ENCODE measurements at places on chromosomes 5 and 9.

GRCh38 chr9:96331236-96331947 is 29.4 kb upstream of the HSD17B3 start:
- DNase-seq, result no peak

DNA sequence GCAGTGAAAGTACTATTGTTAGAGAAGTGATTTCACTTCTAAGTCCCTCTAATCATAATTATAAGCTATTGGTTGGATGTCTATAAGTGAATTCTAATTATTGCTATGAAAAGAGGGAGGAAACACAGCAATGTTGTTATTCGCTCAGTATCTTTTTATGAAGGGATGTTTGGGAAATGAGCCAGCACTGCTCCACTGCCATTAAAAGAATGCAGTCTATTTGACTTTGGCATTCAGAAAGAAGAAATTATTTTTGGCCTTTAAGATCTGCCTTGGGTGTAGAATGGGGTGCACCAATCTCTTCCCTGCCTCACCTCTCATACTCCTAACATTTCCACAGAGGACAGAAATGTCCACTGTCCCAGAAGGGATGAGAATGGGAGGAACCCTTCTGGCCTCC is 332.0 kb downstream of the SPATA31D1 start:
- DNase-seq, result no peak

- no peak for DNase-seq
Measured at GRCh38 chr9:136544964-136545691, 720 bp downstream of the NOTCH1 start.

DNA sequence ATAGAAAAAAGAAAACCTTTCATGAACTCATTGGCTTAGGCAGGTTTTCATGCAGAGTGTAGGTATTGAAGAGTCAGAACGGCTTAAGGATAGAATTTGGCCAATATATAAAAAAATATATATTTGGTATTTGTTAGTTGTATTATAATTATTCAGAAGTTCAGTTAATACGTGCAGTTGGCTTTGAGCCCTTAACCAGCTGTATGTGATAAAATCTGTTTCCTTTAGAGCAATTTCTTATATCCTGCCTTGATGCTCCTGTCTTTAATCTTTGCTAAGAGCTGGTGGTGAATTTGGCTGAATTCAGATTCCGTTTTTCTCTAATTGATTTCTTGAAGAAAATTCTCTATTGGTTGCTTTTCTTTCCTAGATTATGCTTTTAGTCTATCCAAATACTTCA is 3.7 kb downstream of the ANXA1 start:
- DNase-seq, result no peak

DNA sequence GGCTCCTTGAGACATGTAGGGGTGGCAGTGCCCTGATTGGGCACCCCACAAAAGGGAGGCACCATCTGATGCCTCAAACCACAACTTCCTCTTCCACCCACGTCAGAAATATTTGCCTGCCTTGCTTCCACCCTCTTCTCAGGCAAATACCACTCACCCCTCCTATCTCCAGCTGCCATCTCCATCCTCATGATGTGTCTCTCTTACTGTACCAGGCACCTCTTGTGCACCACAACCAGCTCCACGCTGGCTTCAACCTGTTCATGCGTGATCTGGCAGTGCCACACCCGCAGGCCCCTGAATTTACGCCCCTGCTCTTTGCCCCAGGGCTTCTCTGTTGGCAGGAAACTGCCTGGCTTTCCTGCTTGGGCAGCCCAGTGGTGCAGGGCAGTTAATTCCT is 87.8 kb upstream of the HSPA9 start:
- no peak for DNase-seq

GRCh38 chr9:78601957-78602565 is 305.1 kb downstream of the PSAT1 start:
- no peak for DNase-seq

DNA sequence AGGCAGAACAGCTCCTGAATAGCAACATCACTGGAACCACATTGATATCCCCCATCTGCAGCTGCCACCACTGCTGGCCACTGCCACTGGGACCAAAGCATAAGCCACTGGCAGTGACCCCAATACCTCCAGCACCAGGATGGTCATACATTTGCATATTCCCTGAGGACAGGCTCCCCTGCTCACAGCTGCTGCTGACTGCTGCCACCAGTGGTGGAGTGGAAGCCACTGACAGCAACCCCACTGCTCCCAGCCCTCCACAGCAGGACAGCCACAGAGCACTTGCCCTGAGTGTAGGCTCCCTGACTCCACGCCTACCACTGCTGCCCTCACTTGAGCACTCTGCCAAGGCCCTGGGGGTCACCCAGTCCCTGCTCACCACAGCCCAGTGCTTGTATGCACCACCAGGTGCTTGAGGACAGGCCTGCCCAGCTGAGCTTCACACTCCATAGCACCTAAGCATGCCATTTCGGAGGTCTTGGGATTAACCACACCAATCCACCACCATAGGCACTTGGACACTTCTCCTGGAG is 327.4 kb upstream of the RPS23 start:
- no peak for DNase-seq

DNA sequence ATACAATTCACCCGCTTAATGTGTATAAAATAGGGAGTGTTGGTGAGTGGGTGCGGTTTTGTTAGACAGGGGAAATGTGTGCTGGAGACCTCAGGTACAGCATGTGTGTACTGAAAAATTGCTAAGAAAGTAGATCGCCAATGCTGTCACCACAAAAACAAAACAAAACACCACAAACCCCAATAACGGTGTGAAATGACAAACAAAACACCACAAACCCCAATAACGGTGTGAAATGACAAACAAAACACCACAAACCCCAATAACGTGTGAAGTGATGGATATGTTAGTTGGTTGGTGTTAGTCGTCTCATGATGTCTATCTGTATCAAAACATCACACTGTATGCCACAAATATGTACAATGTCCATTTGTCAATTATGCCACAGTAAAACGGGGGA is 14.2 kb upstream of the GFPT2 start:
- no peak for DNase-seq

- DNase-seq, result no peak
Measured at GRCh38 chr5:314676-315487, 6.6 kb upstream of the AHRR start.

GRCh38 chr9:137029058-137029936 is 1.3 kb upstream of the ABCA2 start:
- DNase-seq, result no peak

DNA sequence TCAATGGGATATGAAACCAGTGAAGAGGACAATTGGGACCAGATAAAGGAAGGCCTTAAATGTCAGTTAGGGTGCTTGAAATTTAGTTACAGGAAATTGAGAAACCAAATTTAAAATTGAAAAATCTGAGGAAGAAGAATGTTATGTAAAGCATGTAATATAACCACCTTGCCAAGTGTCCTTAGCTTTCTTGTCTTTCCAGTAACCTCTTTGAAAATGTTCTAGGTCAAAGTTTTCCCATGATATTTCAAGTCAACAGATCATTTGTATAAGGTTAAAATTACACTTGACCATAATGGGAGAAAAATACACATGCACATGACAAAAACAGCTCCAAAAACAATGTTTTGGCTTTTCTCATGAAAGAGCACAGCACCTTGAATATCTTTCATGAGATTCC is 21.1 kb downstream of the LOX start:
- DNase-seq, result no peak

GRCh38 chr9:78072586-78073199 is 41.1 kb upstream of the GNAQ start:
- DNase-seq, result no peak

GRCh38 chr5:176153741-176154140 is 84.5 kb upstream of the SIMC1 start:
- DNase-seq, result peak; percentile 8

DNA sequence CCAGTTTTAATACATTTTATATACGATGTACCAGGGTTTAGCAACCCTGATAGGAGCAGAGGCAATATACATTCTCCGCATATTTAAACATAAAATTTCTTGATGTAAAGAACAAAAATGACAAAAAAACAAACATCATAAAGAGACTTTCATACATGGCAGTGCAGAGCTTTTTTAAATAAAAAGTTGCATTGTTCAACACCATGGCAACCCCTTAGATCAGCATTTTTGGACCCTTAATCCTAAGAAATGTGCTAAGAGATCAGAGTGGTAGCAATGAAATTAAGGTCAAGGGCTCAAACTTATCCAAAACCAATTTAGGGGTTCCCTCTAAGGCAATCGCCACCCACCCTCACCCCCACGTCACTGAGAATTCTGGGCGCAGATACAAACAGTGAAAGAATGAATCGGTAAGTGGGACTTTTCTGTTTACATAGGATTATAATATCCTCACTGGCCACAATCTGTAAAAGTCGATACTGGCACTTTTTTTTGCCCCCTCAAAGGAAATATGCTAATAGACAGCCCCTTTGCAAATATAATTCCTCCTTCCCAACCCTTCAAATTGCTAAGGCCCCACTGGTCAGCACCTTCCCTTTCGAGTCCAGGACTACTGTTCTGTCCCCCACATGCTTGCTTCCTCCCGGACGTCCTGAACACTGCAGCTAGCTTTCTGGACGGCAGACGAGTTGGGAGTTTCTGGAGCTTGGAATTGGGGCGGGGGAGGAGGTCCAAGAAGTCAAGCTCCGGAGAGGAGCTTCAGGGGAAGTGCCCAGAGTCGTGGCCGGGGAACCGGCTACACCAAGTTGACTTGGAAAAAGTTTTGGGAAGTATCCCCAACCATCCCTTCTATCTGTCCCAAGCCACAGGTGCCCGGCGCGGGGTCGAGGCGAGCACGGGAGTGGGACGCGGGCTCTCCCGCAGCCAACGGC is 2.2 kb downstream of the GAS1 start:
- no peak for DNase-seq

GRCh38 chr9:100099722-100100042 is 639 bp downstream of the INVS start:
- no peak for DNase-seq

- no peak for DNase-seq
Measured at GRCh38 chr5:67813877-67814539, 401.5 kb upstream of the PIK3R1 start.

GRCh38 chr5:125484742-125485641 is 738.6 kb upstream of the ZNF608 start:
- peak; percentile 98 for DNase-seq

DNA sequence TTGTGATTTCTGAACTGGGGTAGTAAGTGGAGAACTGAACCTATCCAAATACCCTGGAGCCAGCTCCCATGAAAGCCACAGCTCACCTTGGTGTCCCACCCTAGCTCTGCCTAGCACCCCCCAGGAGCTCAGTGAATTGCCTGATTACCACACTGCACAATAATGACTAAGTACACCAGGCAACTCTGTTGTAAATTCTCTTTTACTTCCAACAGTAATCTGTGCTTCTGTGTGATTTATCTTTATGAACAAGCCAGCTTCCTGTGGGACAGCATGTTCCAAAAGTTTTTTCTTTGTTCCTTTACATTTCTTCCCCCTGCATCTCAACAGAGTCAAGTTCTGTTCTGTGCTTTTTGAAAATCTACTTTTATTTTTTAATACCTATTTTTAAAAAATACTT is 22.1 kb upstream of the GRPEL2 start:
- no peak for DNase-seq

DNA sequence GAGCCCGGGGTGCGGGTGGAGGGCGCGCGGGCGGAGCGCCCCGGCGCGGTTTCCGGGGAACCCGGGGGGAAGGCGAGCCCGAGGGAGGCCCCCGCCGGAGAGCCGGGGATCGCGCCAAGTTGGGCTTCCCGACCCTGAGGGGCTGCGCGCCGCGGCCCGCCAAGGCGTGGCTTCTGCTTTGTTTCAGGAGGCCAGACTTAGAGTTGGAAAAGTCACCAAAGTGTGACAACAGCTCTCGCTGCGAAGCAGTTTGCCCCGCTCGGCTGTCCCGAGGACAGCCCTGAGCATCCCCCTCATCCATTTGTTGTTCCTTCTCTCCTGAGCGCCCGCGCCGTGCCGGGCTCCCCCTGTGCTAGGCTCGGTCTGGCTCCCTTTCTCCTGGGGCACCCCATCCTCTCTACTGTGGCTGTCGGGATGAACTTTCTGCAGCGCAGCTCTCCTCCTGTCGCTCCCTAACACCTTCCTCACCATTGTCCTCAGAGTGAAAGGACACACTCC is 410 bp downstream of the GLIPR2 start:
- no peak for DNase-seq

DNA sequence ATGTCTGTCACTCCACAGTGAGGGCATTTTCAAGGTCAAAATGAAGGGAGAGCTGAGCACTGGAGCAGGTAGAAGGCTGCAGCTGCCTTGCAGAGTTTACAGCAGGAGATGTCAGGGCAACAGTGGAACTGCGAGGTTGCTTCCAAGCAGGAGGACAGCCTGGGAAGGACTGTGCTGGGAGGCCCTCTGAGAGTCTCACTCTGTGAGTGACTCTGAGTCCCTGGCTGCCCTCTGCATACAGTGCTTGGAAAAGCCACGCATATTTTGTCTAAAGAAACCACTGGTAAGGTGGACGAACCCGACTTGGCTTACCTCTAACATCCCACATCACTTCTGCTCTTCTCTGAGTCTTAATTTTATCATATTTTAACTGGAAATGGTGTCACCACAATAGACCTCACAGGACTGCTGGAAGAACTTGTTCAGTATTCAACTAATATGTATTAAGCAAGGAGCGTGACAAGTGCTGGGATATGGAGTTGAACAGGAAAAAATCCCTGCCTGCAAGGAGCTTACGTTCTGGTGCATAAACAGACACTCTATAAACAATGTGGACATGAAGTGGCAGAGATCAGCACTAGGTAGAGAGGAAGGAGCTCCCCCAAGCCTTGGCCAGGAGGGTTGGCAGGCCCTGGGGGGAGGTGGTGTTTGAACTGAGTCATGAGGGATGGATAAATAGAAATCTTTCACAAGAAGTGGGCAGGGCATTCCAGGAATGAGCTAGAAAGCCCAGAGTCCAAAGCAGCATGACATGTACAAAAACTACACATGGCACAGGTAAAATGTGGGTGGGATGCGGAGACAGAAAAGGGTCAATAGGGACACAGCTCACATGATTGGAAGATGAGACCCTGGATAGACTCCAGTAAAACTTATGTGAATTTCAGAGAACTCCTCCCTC is 64.0 kb upstream of the FOXE1 start:
- no peak for DNase-seq

- no peak for DNase-seq
Measured at GRCh38 chr5:108945094-108945493, 197.4 kb downstream of the FER start.

- no peak for DNase-seq
Measured at GRCh38 chr5:176132471-176133288, 105.5 kb upstream of the SIMC1 start.

DNA sequence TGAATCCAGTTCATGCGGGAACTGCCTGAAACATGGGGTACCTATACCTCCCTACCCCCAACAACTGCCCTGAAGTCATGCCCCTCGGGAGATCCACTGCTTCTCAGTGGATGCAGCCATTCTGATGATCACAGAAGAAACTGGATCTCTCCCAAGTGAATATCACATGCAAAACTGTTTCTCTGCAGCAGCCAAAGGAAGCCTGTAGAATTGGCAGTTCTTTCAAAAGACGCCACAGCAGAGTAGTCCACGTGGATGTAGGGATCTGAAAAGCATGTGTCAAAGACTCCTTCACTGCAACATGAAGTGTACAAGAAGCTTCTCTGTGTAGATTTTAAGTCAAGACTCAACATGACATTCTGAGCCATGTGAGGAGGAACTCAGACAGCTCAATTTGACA is 286.7 kb downstream of the NR3C1 start:
- DNase-seq, result no peak

GRCh38 chr9:96305171-96305570 is 3.2 kb upstream of the HSD17B3 start:
- DNase-seq, result no peak
